Kasumi-1 (cell line): ENCODE measurements at places on chromosomes 13 and 19.
A peak's percentile ranks its signal among the peaks of the same experiment; 100 is the strongest.

DNA sequence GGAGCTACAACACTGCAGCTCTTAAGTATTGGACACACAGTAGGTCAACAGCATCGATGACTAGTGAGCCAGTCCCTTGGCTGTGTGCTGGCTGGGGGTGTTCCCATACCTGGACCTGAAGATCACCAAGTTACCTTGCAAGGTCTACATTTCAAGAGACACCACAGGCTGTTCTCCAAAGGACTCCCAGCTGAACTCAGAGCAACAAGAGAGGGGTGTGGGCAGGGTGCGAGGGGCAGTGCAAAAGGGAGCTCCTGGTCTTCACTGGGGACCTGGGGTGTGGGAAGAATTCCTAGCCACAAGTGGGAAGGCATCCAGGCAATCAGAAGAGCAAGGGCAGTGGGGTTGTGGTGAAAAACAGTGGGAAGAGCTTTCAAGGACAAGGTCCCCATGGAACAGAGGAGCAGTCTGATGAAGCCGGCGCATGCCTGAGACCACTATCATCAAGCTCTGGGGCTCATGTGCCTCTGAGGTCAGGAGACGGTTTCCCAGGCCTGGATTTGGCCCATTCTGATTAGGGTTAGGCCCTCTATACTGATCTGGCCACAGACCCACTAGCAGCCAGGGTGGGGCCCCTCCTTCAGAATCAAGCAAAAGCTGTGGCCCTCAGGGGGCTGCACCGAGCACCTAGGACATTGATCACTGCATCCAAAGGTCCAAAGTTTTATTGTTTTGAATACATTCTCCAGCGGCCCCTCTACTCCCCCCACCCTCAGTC lies 4.7 kb upstream of the GSK3A start:
- DNase-seq, result no peak

GRCh38 chr19:10417541-10418234 lies 2.6 kb upstream of the PDE4A start:
- no peak for DNase-seq

- no peak for DNase-seq
These were observed 460.3 kb downstream of the TSHZ3 start for GRCh38 chr19:30888937-30889336.

GRCh38 chr19:52196256-52196967 lies 6.6 kb downstream of the PPP2R1A start:
- no peak for DNase-seq

GRCh38 chr19:33008738-33009137 lies 36.7 kb downstream of the FAAP24 start:
- no peak for DNase-seq

DNA sequence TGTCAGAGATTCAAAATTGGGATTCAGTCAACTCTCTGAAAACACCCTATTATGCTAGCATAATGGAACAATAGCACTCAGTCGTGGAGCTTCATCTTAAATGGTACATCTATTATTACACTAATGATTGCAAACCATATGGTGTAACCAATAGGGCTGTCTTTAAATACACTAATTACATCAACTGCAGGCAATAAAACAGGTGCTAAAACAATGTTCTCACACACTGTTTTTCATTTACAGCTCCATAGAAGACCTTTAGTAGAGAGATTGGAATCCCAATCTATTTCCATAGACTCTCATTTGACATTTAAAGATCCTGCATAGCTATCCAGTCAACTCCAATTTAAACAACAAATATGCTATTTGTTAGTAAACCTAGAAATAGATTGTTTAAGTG lies 1917.4 kb downstream of the OLFM4 start:
- DNase-seq, result no peak

GRCh38 chr19:51295382-51296126 lies 15.9 kb upstream of the IGLON5 start:
- DNase-seq, result no peak

- no peak for DNase-seq
These were observed 133.4 kb upstream of the PEG3 start for GRCh38 chr19:56973713-56974555.

- DNase-seq, result peak; percentile 70
These were observed 9.8 kb downstream of the CLEC4M start for GRCh38 chr19:7772752-7773291.

DNA sequence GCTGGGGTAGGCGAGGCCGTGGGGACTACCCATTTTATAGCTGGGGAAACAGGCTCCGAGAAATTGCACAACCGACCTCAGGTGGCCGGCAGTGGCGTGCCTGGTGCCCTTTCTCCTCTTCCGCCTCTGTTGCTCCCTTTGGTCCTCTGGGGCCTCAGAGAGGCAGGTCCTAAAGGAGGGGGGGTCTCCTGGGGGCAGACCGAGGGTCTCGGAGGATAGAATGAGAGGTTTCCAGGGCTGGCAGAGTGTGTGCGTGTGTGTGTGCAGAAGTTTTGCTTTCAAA lies 11.3 kb downstream of the STX10 start:
- no peak for DNase-seq

DNA sequence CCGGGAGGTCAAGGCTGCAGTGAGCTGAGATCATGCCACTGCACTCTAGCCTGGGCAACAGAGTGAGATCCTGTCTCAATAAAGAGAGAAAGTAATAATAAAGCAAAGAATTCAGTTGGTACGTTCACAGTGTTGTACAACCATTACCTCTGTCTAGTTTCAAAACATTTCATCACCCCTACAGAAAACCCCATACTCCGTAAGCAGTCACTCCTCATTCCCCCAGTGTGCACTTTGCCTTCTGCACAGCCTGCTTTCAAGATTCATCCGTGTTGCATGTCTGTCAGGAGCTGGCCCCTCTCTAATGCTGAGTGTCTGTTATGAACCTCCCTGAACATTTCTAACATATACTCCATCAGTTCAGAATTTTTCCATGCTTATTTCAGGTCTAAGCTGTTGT lies 9.4 kb downstream of the POLD1 start:
- no peak for DNase-seq

DNA sequence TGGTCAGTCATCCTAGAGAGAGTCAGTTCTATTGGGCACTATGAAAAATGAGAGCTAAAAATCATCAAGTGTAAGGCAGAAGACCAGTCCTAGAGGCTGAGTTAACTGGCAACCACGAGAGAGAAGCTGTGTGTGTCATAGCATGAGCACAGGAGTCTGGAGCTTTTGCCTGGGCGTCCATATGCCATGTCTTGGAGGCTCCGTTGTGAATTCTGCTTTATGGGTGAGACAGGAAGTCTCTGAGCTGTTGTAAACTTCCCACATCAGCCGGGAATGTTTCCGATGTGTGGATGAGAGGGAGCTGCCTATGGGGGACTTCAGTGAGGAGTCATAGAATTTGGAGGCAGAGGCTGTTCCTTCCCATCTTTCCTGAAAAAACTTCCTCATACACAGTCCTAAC lies 120.0 kb downstream of the ITGBL1 start:
- no peak for DNase-seq

DNA sequence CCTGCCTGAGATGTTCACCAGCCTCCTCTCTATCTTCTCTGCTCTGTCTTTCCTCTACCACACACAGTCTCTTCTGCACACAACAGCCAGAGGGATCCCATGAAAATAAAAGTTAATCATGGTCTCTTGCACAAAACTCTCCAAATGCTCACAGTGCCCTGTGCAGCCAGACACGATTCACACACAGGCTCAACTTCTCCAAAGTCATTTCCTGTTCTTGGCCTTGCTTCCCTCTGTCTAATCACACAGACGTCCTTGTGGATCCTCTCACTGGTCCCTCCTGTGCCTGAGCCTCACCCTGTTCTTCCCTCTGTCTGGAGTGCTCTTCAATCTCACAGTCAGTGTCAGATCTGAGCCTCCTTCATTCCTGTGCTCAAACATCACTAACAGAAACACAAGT lies 7.8 kb downstream of the SIGLEC12 start:
- DNase-seq, result peak; percentile 53

GRCh38 chr19:16381756-16382401 lies 57.3 kb downstream of the KLF2 start:
- DNase-seq, result no peak

- DNase-seq, result no peak
These were observed 180.6 kb downstream of the FOXO1 start for GRCh38 chr13:40485611-40486517.

DNA sequence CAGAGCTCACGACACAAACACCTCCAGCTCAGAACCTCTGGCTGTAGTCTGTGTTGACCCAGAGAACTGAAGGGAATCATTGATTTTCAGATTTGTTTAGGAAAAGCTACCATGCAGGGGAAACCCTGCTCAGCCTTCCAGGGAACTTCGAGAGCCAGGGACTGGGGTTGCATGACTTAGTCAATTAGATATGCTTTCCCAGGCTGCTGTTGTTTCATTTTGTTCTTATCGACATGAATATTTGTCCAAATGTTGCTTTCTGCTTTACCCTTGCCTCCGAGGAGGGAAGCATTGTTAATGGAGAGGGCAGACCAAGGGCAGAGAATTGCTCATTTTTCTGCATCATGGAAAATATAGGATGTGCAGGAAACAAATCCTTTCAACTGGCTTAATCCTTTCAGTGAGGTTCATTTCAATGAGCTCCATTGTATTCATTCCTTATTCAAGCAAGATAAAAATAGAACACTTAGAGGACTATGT lies 82.5 kb downstream of the KLF5 start:
- no peak for DNase-seq

DNA sequence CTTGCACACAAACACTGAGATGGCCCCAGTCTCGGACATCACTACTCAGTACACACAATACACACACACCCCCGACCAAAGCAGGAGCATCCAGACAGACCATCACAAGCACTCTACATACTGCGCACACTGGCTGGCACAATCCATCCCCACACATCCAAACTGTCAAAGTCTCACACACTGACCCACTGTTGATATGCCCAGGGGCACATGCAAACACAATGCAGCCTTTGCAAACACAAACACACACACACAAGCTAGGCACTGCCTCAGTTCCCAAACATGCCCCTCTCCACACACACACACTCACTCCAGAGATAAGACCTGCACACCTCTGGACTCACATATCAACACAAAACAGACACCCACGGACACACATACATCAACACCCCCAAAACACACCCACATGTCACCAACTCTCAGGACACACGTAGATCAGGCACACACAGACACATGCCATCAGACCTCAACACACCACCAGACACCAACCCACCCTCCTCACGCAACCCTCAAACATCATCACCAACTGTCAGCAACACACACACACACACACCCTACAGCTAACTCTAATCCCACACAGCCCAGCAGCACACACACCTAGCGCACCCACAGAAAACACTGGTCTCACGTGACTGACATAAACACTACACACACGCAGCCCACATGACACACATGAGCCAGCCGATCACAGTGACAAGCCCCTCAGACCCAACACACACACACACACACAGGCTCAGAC lies 1.9 kb downstream of the BBC3 start:
- no peak for DNase-seq

GRCh38 chr13:67791047-67791446 lies 560.9 kb upstream of the PCDH9 start:
- no peak for DNase-seq

DNA sequence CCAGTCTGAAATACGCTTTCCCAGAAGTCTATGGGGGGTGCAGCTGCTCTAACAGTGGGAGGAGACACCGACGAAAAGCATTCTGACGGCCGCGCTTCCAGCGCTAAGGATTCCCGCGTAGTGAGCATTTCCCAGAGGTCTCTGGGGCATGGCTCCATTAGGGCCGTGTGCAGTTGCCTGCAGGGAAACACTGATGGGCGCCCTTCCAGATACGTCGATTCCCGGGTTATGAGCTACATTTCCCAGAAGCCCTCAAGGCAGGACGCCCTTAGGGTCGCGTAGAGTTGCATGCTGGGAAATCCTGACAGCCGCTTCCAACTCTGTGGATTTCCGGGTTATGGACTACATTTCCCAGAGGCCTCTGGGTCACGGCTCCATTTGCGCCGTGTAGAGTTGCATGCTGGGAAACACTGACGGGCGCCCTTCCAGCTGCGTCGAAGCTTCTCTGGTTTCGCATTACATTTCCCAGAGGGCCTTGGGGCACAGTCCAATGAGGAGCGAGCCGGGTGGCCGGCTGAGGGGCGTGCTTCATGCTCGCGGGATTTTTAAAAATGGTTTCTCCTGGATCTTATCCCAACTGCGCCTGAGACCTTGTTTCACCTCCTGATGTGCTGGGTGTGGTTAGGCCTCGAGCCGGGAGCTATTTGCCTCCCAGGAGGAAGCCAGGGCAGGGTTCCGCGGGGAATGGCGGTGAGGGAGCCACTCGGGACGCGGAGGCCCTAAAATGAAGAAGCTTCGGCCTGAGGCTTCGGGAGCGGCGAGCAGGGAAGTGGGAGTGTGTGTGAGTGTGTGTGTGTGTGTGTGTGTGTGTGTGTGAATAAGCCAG lies 17.2 kb upstream of the ZNF331 start:
- no peak for DNase-seq

GRCh38 chr13:27663947-27664346 lies 42.3 kb downstream of the POLR1D start:
- no peak for DNase-seq

GRCh38 chr19:8445488-8446001 lies 770 bp downstream of the HNRNPM start:
- no peak for DNase-seq

DNA sequence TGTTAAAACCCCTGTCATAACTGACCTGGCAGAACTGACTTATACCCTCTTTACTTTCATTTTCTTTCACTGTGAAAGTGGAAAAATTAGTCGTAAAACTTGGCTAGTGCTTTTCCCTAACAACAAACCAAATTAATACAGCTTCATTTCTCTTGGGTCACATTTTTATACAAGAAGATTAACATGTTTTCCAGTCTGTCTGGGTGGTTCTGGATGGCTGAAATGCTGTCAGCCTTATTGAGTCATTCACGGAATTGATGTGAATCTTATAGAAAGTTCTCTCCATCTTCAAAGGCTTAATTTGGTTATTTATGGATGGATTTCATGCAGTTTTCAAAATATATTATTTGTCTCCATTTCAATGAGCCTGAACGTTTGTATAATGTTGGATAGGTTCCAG lies 440.0 kb downstream of the KCTD12 start:
- no peak for DNase-seq

DNA sequence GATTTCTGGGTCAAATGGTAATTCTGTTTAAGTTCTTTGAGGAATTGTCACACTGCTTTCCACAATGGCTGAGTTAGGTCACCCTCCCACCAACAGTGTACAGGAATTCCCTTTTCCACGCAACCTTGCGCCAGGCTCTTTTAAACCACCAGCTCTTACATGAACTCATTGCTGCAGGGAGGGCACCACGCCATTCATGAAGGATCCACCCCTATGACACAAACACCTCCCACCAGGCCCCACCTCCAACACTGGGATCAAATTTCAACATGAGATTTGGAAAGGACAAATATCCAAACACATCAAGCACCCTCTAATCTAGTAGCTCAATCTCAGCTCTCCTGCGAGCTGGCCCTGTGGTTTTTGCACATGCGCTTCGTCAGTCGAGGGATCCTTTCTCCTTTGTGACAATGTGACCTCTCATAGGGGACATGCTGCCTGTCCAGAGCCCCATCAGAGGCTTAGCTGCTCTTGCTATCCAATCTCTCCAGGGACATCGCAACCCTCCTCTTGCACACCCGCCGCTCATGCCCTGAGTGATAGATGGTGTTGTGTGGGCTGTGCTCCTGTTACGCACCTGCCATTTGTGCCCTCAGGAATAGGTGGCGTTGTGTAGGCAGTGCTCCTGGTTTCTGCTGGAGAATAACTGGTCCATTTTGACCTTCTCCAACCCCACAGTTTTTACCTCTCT lies 328.0 kb downstream of the UQCRFS1 start:
- DNase-seq, result no peak
